Cardiac septum (tissue), 1 donor: ENCODE measurements at places on chromosomes 11 and 22.

DNA sequence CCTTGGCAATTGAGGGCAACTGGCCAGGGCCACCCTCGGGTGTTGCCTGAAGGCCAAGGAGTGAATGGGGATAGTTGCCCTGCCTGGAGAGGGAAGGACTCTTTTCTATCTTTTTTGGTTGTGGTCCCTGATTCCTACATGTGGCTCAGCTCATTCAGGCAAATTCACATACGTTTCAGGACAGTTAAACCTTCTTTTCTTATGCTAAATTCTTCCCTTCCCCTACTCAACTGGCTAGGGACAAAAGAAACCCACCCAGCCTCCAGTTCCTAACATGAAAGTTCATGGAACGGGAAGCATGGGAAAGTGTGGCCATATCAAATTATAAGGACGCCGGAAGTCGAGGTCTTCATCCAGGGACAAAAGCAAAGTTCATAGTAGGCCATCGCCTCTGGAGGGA is 26.3 kb upstream of the APLNR start:
- DNase-seq = no peak

- DNase-seq = peak; percentile 86
Measured at GRCh38 chr11:44595964-44596381, 30.5 kb downstream of the CD82 start.

- no peak for DNase-seq
Measured at GRCh38 chr11:114482114-114482513, 42.8 kb downstream of the REXO2 start.

DNA sequence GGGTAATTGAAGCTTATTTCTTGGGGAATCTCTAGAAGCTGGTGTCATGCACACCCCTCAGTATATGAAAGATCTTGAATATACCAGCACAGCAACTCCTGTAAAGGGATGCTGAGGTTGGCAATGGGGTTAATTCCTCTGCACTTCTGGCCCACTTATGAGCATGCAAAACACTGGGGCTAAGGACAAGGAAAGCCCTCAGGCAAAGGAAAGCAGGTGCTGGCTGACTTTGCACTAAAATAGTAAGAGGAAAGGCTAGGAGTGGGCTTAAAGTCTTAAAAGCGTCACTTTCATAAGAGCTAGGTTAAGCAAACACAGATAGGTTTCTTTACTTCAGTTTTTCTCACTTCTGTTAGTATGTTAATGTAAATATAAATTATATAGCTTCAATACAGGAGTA is 572.6 kb upstream of the LUZP2 start:
- DNase-seq = no peak

- no peak for DNase-seq
Measured at GRCh38 chr11:124812876-124813275, 12.7 kb upstream of the MSANTD2 start.

- no peak for DNase-seq
Measured at GRCh38 chr22:37072673-37073072, 21.1 kb downstream of the KCTD17 start.

DNA sequence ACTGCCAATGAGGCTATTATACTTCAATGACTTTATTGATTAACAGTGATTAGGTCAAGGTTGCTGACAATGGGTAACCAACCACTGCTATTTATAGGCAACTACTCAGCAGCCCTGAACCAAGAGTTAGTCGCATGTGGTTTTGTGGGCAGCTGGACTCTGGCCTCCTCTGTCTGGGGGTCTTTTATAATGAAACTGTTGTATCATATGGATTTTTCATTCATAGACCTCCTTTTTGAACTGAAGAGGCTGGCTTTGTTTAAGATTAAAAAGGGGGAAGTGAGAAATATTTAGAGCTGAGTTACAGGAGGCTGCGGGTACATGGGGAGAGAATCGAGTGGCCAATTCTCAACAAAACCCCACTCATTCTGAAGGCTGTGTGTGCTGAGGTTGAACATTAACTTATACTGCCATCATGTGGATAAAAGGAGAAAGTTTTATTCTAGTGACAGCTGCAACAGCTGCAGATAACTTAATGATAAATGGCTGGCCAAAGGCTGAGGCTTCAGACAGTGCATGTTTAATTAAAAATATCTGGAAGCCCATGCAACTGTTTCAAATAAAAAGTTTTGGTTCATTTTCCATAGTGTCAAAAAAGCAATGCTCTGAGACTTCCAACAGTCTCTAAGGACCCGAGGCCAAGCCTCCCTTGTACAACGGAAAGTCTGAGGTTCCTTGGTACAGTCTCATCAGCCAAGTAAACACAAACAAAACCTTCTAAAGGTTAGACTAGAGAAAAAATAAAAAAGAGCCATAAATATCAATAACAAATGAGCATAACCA is 682.6 kb downstream of the KCNA4 start:
- no peak for DNase-seq

- no peak for DNase-seq
Measured at GRCh38 chr11:116234989-116235568, 537.7 kb downstream of the BUD13 start.

GRCh38 chr11:2530855-2531200 is 86.0 kb downstream of the KCNQ1 start:
- DNase-seq = peak; percentile 69

DNA sequence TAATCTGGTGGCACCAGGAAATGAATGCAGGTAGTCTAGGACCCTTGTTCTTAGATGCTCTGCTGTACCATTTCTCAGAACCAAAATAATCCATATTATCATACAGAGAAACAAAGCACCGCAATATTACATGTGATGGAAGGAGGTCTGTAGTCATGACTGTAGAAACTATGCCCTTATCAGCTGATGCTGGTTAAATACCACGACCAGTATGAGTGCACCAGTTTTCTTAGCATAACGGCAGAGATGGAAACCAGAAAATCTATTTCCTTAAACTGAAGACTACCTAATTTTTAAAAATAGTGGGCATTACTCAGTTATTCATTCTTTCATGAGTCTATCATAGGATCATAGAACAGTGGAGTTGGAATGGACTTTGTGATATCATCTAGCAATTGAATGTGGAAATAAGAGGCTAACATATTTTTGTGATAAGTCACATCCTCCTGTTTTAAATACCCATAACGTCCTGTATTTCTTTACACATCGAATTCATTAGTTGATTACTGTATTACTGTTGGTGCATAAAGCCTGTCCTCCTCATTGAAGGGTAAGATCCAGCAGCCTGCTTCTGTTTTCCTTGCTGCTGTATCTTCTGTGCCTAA is 15.1 kb downstream of the JHY start:
- DNase-seq = no peak

- no peak for DNase-seq
Measured at GRCh38 chr11:133381761-133382130, 150.6 kb downstream of the OPCML start.

DNA sequence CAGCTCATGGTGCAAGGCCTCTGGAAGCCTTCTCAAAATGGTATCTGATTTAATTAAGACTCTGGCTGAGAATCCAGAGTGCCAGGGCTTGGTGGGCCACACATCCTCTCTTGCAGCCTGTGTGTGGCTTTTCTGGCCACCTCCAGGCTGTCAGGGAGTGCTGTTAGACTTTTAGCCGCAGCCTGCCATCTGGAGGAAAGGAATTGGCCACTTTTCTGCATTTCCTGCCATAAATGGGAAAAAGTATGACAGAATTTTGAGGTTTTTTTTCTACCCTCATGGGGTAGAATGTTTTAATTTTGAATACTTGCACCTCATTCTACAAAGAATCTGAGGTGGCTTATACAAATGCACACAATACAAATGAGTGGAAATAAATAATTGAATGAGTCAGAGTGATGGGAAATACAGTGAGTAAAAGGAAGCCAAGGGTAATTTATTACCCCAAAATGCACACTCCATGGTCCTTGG is 218.4 kb downstream of the ADAMTS15 start:
- no peak for DNase-seq

DNA sequence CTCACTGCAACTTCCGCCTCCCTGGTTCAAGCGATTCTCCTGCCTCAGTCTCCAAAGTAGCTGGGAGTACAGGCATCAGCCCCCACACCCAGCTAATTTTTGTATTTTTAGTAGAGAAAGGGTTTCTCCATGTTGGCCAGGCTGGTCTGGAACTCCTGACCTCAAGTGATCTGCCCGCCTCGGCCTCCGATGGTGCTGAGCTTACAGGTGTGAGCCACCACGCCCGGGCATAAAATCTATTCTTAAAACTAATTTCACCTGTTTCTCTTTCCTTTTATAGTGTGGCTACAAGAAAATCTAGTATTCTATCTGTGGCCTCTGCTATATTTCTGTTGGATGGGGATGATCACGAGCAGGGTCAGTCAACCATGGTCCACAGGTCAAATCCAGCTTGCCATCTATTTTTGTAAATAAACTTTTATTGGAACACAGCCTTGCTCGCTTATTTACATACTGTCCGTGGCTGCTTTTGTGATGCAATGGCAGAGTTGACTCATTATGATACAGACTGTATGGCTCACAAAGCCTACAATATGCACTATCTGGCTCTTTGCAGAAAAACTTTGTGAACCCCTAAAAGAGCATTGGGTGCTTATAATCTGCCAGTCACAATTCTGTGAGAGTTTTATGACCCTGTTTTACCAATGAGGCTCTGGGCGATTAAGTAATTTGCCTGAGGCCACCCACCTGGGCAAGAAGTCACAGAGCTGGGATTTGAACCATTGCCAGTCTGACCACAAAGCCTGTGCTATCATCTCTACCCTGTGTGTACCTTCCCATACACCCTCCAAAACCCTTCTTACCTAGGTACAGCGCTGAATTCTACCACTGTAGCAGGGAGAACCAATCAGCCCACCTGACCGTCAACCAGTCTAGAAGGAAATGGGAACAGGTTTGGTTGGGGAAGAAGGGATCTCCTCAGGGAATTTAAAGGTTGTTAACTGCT is 28.3 kb downstream of the SLC1A2 start:
- no peak for DNase-seq

DNA sequence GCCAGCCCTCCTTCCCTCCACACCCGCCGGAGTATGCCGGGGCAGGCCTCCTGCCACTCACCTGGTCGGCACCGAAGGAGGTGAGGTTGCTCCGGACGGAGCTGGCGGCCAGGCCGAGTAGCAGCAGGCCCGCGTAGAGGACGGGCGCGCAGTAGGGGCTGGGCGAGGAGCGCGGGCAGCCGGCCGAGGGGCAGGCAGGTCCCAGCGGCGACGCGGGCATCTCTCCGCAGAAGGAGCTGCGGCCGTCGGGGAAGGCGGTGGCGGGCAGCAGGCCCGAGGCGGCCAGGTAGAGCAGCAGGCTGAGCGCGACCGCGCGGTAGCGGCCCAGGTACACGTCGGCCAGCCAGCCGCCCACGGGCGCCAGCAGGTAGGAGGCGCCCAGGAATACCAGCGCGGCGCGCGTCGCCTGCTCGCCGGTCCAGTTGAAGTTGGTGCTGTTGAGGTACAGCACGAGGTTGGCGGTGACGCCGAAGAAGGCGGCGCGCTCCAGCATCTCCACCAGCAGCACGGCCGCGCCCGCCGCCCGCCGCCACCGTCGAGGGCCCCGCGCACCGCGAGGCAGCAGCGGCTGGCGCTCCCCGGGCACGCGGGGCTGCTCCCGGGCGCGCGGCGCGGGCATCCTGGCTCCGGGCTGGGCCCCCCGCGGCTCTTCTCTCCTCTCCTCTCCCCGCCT is 907 bp downstream of the SLC15A3 start:
- no peak for DNase-seq

DNA sequence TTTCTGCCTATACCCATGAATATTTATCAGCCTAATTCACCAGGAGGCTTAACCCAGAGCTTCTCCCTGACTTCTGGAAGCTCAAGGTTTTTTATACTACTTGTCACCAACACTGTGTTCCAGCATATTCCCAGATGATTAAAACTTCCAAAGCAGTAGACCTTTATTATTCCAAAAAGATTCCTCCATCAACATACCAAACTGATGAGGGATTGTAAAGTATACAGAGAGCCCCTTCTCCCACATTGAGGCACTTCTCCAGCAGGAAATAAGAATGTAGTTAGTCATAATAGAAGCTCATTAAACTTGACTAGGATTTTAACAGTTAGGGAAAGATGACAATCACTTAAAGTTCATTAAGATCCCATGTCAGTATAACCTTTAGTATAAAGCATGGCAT is 51.4 kb upstream of the CEP126 start:
- DNase-seq = no peak

DNA sequence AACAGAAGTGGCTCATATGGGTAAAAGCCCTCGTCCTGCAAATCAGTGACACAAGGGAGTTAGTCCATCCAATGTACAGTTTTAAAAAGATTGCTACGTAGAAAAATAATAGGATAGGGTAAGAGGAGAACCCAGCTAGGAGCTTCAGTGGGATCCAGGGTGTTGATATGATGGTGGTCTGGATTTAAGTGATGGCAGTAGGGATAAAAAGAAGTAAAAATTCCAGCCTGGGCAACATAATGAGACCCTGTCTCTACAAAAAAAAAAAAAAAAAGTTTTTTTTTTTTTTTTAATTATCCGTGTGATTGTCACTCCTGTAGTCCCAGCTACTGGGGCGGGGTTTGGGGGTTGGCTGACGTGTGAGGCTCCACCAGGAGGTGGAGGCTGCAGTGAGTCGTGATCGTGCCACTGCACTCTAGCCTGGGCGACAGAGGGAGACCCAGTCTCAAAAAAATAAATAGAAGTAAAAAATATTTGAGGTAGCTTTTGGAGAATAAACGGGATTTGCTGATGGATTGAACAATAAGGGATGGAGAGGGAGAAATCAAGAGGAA is 7.0 kb upstream of the L3MBTL2 start:
- no peak for DNase-seq

GRCh38 chr11:107605061-107606006 is 14.4 kb downstream of the ELMOD1 start:
- DNase-seq = no peak

DNA sequence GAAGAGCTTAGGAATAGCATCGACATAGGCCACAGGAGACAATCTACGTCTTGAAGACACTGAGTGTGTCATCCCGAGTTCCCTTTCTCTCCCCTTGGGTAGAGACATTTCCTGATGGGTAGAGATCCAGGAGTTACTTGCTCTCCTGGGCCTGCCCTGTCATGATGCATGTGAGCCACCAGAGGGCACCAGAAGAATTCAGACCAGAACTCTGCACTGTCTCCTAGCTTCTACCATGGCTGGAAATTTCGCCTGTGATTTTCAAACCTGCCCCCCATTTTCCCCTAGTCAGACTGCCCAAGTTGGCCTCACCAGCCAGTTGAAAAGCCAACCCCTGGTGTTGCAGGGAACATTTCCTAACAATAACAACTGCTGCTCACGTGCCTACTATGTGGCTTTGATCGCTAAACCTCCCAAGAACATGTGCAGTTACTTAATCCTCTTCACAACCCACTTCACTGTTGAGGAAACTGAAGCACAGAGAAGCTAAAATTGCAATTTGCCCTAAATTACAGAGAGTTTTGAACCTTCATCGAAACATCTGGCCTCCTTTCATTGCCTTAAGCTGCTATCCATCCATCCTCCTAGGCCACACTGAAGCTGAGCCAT is 47.2 kb downstream of the C11orf58 start:
- peak; percentile 83 for DNase-seq

GRCh38 chr11:36296884-36297543 is 926 bp downstream of the PRR5L start:
- DNase-seq = no peak
